ENCODE measurements at places on chromosomes 5 and 9.

DNA sequence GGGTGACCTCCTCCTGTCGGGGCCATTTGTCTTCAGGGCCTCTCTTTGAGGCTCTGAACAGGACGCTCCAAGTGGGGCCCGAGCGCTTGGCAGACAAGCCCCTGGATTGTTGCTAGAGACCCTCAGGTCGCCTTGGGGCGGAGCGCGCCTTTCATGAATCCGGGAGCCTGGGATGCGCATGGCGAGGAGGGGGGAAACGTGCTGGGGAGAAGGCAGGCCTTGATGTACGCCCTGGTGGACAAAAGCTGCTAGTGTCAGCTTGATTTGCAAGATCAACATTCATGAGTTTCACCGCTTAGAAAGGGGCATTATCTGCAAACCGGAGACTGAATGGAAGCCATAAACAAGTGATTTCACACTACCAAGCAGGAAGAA, 226.3 kb downstream of the SMARCA2 start:
- DNase-seq: no peak

DNA sequence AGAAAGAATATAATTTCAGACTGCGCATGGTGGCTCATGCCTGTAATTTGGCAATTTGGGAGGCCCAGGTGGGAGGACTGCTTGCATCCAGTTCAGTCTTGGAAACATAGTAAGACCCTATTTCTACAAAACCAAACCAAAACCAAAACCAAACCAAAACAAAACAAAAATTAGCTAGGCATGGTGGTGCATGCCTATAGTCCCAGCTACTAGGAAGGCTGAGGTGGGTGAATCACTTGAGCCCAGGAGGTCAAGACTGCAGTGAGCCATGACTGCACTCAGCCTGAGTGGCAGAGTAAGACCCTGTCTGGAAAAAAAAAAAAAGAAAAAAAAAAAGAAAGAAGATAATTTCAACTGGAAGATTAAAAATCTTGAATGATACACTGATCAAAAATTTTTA, 137.0 kb upstream of the ACOT12 start:
- no peak for DNase-seq

- DNase-seq: no peak
These were observed 7.2 kb downstream of the GAPT start for GRCh38 chr5:58498340-58498942.

GRCh38 chr9:26301659-26302058, 590.9 kb downstream of the CAAP1 start:
- DNase-seq: no peak

DNA sequence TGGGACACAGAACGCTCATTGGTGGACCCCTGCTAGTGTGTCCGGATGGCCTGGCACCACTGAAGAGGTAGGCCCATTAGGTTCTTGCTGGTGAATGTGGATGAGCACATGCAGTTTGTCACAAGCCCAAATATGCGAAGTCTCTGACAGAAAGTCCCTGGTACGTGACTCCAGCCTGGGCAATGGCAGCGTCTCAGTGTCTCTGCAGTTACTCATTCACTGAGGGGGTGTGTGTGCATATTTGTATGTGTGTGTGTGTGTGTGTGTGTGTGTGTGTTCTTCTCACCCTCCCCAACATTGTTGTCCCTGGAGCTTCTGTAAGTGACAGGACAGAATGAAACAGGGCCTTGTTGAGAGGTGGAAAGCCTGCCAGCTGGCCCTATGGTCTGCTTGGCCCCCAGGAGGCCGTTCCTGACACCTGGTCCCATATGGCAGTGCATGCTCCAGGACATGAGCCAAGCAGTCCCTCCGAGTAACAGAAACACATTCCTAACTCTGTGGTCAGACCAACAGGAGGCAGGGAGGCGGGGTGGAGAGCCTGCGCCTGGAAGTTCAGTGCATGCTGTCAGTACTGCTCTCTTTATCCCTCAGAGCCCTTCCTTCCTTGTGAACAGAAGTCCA, 169.9 kb downstream of the SLC28A3 start:
- DNase-seq: no peak

- no peak for DNase-seq
These were observed 56.7 kb downstream of the MAT2B start for GRCh38 chr5:163562071-163562470.

- DNase-seq: no peak
These were observed 29.5 kb upstream of the OSMR start for GRCh38 chr5:38816083-38817030.

DNA sequence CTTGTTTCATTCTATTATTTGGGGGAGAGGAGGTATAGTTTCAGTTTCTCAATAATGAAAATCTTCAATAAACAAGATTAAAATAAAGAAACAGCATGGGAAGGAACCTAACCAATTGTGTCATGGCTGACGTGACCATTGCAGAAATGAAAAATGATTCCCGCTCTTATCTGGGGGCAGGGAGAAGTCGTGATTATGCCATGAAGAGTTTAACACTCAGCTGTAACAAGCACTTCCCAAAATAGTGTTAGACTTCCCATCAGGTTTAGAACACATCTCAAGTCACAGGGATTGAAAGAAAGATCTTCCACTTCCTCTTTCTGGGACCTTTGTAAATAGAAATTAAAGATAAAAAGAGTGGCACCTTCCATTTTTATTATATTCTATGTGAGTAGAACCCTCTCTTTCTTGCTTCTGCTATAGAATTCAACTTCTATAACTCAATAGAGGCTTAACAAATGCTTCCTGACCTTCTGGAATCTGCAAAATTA, 122.2 kb downstream of the TRPM6 start:
- DNase-seq: no peak

GRCh38 chr9:129610213-129610472, 10.8 kb downstream of the C9orf50 start:
- no peak for DNase-seq

DNA sequence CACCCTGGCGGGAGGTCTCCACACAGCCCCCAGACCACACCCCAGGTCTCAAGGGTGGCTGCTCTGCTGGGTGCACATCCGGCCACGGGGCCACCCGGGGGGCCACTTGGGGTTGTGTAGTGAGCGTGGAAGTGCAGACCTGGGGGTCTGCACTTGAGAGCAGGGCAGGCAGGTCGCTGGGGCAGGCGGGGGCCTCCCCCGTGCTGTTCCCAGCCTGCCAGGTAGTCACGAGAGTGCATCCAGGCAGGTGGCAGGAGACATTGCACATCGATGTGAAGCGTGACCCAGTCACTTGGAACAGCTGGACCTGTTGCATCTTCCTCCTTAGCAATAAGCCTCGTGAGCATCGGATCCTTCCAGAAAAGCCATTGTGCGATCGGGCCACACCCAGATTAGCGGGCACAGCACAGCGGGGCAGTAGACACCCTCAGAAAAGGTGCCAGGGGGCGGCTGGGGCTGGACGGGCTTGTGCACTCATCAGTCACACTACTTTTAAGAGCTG, 4.8 kb upstream of the ENTPD8 start:
- DNase-seq: no peak

DNA sequence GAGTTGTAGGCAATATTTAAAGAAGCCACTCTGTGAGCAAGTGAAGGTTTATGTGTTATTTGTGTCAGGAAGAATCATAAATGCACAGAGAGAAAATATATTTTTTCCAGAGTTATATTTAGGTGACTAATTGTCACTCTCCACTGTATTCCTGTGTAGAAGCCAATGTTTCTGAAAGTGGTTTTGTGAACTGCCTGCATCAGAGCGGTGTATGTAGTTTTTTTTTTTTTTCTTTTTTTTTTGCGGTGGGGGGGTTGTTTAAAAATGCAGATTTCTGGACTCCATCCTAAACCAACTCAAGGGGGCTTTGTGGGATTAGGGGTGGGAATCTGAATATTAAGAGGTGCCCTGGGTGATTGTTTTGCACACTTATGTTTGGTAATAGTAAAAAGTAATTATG, 103.4 kb downstream of the GDNF start:
- no peak for DNase-seq

DNA sequence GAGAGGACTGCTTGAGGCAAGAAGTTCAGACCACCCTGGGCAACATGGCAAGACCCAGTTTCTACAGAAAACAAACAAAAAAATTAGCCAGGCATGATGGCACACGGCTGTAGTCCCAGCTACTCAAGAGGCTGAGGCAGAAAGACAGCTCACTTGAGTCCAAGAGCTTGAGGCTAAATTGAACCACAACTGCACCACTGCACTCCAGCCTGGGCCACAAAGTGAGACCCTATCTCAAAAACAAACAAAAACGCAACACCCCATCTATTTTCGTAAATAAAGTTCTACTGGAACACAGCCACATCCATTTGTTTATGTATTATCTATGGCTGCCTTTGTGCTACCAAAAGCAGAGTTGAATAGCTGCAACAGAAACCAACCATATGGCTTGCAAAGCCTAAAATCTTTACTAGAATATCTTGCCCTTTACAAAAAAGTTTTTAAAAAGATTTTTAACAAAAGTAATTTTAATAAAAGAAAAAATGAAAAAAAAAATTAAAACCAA, 67.5 kb downstream of the SETX start:
- no peak for DNase-seq

DNA sequence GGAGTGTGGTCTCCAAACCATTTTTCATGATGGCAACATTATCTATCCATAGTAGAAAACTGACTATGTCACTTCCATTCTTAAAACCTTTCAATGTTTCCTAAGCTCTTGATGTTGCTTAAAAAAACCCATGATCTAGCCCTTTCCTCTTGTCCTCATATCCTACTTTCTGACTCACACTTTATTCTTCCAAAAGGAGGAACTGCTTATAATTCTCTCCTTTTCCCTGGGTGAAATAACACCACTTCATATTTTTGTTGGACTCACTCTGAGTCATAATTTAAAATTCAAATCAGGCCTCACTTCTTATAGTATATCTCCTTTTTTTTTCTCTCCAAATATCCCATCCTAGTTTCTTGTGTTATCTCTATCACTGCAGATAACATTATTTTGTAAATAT, 513.9 kb downstream of the MAN2A1 start:
- DNase-seq: no peak

DNA sequence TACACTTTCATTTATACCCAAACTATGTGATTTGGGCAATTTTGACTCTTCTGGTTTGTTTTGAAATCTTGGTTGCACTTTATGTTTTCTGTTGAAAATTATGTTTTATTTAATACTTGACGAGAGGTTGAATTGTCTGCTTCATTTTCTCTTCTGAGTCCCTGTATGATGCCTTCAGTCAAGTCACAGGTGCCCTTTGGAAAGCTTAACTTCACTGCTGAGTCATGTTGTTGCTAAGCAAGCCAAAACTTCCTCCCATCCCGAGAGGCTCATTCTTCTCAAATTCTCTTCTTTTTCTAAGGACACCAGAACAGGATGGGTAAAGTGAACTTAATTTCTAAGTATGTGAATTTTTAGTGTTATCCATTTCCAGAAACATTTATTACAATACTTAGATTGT, 455.3 kb upstream of the PTGER4 start:
- no peak for DNase-seq

GRCh38 chr5:91383956-91384300, 811 bp upstream of the ARRDC3 start:
- no peak for DNase-seq

GRCh38 chr9:95409650-95410426, 92.3 kb upstream of the FANCC start:
- no peak for DNase-seq

- no peak for DNase-seq
These were observed 37.5 kb downstream of the GSN start for GRCh38 chr9:121305269-121305994.

DNA sequence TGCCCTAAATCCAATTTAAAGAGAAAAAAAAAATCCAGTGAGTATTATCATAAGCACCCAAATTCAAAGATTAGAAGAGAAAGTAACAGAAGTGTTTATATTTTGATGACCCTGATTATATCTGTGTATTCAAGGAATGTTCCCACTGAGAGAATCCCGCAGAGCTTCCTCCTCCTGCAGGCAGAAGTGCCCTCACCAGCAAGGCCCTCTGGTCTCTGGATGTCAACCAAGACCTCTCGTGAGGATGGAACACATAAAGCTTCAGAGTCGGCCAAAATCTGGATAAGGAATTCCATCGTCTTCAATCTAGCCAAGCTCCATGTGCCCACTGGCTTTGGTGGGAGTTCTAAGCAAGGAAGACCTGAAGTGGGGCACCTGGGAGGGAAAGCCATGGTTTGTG, 18.1 kb downstream of the PTCH1 start:
- no peak for DNase-seq

DNA sequence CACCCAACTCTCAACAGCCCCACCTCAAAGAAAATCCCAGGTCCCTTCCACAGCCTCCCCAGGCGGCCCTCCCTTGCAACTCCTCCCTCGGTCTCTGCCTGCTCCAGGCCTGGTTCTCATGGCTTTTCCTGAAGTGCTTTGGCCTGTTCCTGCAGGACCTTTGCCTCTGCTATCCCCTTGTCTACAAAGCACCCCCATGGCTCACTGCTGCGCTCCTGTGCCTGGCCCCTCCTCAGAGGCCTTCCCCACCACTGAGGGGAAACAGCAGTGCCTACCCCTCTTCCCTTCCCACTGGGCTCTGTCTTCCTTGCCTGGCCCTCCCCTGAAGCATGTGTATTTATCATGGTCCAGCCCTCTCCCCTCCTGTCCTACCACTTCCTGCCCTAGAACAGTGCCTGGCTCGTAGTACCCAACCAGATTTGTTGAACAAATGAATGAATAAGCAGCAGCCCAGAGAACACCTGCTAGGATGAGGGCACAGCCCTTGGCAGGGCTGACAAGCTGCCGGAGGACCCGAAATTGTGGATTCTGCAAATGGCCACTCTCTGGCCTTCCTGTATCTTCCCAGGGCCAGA, 68.6 kb upstream of the LRRTM2 start:
- DNase-seq: no peak
